Renal cortex interstitium (tissue), 15 donors: ENCODE measurements at places on chromosomes 5 and 9.

GRCh38 chr5:137641148-137641547 lies 94.7 kb downstream of the KLHL3 start:
- DNase-seq: no peak

DNA sequence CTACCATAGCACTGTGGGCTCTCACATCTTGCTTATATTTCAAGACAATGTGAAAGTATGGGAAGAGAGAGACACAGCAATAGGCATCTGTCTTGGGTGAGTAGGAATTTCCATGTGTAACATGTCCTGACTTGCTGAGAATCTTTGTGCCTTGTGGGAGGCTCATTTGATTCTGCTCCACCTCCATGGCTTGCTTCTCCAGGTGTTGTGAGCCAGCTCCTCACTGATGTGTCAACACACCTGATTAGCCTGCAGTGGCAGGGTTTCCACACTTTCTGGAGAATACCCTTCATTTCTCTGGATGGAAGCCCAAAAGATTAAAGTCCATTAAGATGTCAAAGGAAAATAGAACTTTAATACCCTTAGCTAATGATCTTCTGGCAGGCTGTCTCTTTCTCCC lies 613.6 kb downstream of the ZNF608 start:
- DNase-seq: no peak

DNA sequence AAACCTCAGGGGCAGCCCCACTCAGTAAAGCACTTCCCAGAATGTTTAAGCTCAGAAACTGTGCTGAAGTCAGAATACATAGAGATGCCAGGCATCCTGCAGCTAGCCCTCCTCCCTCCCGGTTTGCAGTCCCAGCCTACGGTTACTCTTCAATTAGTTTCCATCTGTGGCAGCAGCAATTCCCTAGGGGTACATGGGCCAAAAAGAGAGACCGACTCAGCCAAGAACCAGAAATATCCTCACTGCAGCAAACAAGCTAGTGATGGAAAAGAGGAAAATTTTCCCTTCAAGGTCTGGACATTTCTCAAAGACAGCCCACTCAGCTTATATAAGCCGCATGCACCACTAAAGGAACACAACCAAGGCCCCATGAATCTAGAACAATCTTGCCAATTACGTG lies 89.1 kb upstream of the PPP2R2B start:
- DNase-seq: no peak

GRCh38 chr5:76689321-76690036 lies 26.4 kb upstream of the F2R start:
- no peak for DNase-seq

- DNase-seq: no peak
Observed at GRCh38 chr9:114087721-114088120, 9.6 kb upstream of the AMBP start.

- DNase-seq: no peak
Observed at GRCh38 chr5:147557876-147558745, 48.2 kb upstream of the DPYSL3 start.

- no peak for DNase-seq
Observed at GRCh38 chr5:145666591-145666990, 168.6 kb downstream of the PRELID2 start.

DNA sequence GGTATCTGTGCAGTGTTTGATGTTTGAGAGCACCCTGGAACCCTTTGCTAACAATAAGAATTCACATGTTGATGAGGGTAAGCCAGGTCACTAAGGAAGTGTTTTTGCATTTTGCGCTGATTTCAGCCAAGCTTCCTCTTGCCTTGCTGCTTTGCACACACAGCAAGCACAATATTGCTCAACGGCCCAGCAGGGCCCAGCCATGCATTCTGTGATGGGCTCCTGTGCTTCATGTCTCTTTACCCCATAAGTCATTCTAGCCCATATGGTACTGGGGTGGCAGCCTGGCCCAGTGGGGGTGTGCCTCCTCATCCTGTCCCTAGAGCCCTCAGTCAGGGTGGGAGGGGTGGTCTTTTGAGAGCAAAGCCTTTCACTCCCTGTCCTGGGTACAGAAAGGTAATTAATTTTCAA lies 481.3 kb downstream of the GADD45G start:
- no peak for DNase-seq

DNA sequence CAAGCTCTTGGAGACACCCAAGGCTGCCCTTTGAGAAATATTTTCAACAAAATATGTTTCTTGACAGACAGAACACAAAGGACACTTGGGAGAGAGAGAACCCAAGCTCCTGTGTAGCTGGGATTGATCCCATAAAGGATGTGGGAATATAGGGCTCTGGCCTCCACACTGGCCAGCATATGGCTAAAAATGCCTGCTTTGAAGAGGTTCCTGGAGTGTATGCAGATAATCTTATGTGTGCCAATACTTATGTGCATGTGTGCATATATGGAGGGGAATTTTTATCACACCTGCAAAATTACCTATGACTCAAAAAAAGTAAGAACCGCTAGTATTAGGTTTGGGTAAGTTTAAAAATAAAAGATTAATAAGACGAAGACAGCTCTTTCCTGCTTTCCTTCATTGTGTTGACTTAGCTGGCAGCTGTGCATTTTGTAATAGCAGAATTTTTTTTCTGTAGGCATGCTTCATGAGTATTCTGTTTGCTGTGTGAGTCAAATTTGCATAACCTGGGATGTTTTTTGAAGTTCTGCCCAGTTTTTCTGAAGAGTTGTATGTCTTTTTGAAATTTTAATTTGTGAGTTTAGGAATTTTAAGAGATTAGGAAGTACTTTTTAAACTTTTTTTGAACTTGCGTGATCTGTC lies 42.6 kb downstream of the HACD4 start:
- no peak for DNase-seq

- DNase-seq: no peak
Observed at GRCh38 chr9:129317179-129318011, 139.3 kb upstream of the IER5L start.

DNA sequence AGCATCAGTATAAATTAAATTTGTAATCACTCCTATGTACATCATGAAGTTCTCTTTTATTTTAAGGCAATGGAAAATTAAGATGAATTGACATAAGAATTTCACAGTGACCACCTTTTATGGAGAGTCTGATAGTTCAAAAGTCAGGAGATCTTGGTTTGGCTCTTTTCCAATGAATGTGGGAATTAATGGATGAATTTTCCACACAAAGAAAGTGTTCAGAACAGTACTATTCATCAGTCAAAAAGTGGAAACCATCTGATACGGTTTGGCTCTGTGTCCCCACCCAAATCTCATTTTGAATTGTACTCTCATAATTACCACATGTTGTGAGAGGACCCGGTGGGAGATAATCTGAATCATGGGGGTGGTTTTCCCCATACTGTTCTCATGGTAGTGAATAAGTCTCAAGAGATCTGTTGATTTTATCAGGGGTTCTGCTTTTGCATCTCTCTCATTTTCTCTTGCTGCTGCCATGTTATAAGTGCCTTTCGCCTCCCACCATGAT lies 24.5 kb downstream of the CCDC125 start:
- DNase-seq: no peak

GRCh38 chr9:20562051-20562450 lies 60.2 kb downstream of the MLLT3 start:
- DNase-seq: no peak

- no peak for DNase-seq
Observed at GRCh38 chr5:78245136-78245535, 49.4 kb downstream of the AP3B1 start.

DNA sequence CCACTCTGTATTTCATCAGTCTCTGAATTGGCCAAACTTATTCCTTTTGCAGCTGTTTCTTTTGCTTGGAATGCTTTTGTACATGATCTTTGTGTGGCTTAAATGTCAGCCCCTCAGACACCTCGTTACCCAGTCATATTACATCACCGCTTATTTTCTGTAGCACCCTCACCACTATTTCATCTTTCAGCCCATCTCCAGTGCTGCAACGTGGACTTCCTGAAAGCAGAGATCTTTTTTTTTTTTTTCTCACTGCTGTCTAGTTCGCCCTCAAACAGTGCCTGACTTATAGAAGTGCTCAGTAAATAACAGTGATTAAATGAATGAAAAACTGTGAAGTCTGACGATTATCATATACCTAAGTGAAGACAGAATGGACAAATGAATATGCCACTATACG lies 835 bp downstream of the SRA1 start:
- DNase-seq: no peak

DNA sequence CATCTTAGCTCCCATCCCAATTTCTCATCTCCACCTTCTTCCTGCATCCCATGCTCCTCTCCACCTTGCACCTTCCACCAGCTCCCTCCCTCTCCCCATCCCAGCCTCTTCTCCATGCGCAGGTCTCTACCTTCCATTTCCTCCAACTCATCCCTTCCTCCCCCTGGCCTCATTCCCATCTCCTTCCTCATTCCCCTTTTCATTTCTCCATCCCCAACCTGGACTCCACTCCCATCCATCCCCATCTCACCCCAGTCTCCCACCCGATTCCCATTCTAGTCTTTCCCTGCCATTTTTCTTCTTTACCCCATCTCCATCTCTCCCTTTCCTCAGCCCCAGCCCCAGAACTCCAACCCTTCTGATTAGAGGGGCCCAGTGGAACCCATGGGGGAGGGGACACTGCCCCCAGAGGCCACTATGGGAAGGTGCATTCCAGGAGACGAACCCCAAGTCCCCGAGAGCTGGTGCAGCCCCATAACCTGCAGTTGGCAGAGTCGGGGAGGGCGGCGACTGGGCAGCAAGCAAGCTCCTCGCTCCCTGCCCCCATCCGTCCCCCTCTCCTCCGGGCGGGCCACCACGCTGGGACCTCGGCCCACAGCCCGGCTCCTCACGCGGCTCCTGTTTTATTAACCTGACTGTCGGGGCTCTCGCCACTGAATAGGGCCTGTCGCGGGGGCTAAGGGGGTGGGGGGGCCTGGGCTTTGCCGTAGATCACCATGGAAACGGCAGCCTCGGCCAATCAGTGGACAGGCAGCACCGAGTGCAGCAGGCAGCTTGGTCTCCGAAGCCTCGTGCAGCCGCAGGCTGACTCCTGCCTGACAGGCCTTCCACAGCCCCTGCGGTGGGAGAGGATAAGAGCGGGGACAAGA lies 66.7 kb downstream of the PCDH1 start:
- DNase-seq: no peak

DNA sequence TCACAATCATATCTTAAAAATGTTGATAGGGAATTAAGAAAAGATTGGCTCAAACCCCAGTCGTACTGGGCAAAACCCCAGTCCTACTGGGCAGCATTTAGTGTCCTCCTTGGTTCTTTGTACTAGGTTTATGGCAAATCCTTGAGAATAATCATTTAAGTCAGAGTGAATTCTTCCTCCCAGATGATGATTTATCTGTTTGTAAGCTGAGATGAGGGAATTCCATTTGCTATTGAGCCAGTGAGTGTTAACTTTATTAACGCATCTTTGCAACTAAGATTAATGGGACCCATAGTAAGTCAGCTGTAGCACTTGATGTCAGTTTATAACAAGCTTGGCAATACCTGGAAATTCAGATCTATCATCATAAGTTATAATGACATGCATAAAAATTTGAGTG lies 821.8 kb upstream of the DMAC1 start:
- peak; percentile 3 for DNase-seq

DNA sequence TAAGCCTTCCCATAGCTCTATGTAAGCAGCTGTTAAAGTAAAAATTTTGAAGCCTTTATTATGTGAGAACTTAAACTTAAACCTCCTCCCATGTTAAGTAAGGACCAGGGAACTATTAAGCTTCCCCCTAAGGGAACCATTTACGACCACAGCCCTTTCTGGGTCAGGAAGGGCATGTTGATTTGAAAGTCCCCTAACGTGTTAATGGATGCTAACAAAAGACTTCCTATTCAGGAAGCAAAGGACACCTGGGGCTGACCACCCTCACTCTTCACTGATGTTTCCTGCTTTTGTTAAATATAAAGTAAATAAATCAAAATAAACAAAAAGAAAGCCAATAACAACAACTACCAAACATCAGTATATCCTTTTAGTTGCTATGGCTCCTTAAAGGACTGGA lies 170.6 kb upstream of the RFX3 start:
- no peak for DNase-seq

- peak; percentile 34 for DNase-seq
Observed at GRCh38 chr9:29214154-29214689, 1640.9 kb upstream of the C9orf72 start.

DNA sequence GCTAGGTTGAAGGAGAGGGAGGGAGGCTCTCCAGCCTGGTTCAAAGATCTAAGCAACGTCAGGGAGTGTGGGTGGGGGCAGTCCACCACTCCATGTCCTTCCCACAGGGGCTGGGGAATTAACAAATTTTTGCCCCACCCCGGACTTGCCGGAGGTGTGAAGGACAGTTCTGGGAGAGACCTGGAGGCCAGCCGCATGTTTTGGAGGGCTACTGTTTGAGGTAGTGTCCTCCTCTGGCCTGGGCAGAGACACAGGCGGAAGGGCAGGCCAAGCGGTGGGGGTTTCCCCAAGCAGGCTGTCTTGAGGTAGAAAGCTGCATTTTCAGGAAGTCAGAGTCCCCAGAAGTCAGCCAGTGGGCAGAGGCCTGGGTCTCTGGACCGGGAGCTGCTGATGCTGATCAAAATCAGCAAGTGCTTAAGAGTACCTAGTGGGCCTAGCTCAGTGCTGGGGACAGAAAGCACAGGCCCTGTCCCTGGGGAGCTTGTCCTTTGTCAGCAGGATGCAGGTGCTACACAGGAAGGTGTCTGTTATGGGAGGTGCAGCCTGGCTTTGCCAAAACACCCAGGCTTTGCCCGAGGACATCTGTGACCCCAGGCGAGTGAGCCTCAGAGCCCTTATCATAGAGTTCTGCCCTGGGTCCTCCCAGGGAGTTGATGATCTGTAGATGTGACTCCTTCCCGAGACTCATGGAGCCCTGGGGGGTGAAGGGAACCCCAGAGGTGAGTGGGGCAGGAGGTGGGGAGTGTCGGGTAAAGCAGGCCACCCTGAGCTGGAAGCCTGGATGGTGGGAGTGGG lies 18.5 kb downstream of the JADE2 start:
- no peak for DNase-seq

- DNase-seq: no peak
Observed at GRCh38 chr9:34454571-34455065, 3.8 kb downstream of the FAM219A start.

DNA sequence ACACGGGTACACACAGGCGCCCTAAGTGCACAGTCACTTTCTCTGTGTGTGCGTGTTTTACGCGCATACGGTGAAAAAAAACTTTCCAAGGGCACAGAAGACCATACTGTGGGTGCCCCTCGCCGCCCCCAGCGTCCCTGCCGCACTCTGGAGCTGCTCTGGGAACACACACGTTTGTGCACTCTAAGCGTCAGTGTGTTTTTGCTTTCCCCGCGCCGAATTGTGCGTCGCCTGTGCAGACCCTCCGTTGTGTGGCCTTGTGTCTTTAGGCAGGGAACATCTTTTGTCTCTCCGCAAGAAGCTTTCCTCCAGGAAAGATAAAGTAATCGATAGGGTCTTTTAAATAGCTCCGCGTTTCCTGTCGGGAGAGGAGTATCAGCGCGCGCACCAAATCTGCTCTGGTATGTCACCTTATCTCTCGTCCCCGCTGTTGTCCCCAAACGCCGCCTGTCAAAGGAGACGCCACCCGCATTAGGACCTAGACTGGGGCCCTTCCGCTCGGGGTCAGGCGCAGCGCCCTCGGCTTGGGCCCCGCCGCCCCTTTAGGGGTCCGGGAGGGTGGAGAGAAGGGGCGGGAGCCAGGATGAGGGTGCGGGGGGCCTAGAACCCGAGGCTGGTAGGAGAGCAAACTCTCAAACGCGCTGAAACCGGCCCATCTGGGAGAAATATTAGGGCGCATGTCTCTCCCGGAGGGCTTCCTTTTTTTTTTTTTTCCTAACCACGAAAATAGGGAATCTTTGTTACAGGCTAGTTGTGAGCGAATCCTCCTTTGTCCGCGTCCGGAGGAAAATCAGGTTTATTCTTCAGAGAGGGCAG lies 10.5 kb upstream of the NKX2-5 start:
- no peak for DNase-seq
